ENCODE measurements at places on chromosomes 6 and 20. TPM values are rescaled to one million over a fixed set of nuclear protein-coding genes. Genes with fewer than 3 reads are reported as not detected.

SAMD3 gene
- not detected for polyA plus RNA-seq

SNRPB gene
- 116 TPM for polyA plus RNA-seq

MCCD1 gene
- not detected for polyA plus RNA-seq

MAK gene
- 0.03 TPM for polyA plus RNA-seq

TOX2 gene
- polyA plus RNA-seq = 1.1 TPM

CRISP2 gene
- polyA plus RNA-seq = not detected

TRIM31 gene
- polyA plus RNA-seq = 0.79 TPM

WFDC5 gene
- polyA plus RNA-seq = not detected

CRIP3 gene
- polyA plus RNA-seq = not detected

AVP gene
- not detected for polyA plus RNA-seq

BPIFB4 gene
- polyA plus RNA-seq = not detected

DHX16 gene
- polyA plus RNA-seq = 12.8 TPM

TFAP2A gene
- polyA plus RNA-seq = not detected

SALL4 gene
- polyA plus RNA-seq = not detected
